ENCODE measurements at places on chromosomes 1 and 21. TPM values are rescaled to one million over a fixed set of nuclear protein-coding genes. Genes with fewer than 3 reads are reported as not detected.

- no peak for DNase-seq
These were observed 40.7 kb downstream of the ARHGEF11 start for GRCh38 chr1:157004806-157005205.

DNA sequence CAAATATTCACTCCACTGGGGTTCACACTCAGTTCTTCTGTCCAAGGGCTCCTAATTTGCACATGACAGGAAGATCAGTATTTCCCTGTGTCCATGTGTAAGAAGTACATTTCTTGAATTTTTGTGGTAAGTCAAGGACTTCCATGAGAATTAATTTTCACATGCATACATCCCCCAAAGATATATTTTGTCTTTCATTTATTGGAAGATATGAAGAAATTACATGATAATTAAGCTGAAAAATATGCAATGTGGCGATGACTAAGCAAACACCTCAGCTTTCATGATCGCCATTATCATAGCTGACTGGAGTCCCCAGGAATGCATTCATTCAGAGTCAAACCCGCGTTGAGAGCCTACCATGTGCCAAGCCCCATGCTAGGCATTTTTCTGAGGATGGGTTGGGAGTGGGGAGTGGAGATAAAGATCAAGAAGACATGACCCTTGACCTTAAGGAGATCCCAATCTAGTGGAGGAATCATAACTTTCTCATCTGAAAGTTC is 104.6 kb upstream of the F3 start:
- DNase-seq, result no peak

DNA sequence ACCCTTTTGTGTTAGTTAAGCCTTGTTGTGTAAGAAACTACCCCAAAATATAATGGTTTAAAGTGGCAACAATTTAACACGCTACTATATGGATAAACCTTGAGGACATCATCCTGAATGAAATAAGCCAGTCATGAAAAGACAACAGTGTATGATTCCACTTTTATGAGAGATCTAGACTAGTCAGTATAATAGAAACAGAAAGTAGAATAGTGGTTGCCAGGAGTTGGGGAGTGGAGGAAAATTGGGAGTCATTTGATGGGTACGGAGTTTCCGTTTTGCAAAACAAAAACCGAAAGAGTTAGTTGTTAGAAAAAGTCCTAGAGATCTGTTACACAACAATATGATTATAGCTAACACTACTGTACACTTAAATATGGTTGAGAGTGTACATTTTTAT is 16.0 kb upstream of the CHIA start:
- DNase-seq, result no peak

Gene DSTYK
- total RNA-seq, result 18.3 TPM

GRCh38 chr1:206521127-206521526 is 13.8 kb downstream of the RASSF5 start:
- no peak for DNase-seq

DNA sequence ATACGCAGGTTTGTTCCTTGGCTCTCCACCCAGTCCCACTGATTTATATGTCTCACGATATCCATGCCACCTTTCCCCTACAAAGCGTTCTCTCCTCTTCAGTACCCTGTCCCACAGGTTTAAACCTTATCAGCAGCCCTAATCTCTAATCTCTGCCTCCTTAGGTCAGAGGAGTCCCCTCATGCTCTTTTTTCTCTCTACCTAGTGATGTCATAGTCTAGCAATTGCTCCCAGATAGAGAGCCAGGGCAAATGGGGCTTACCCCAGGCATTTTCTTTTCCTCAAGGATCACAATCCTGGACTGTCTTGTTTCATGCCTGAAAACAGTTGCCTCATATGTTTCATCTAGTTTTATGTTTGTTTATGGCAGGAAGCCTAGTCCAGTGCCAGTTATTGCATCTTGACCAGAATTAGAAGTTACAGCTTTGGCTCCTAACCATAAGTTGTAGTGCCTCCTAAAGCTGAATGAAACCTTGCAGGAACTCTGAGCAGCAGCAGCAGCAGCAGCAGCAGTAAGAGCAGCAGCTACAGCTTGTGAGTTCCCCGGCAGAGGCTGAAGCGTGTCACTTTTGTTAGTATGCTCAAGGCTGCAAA is 26.7 kb upstream of the TP53BP2 start:
- DNase-seq, result no peak

GRCh38 chr1:205563927-205564441 is 59.5 kb downstream of the CDK18 start:
- no peak for DNase-seq

Gene TMEM35B
- 4.9 TPM for total RNA-seq

- no peak for DNase-seq
These were observed 24.1 kb downstream of the GPR3 start for GRCh38 chr1:27416387-27417111.

Gene HSD11B1
- total RNA-seq, result not detected
